Heart left ventricle (tissue), 16 donors: ENCODE measurements at places on chromosomes 3 and 15. TPM values are rescaled to one million over a fixed set of nuclear protein-coding genes. Genes with fewer than 3 reads are reported as not detected.

GRCh38 chr3:36475558-36475957 is 95.3 kb downstream of the STAC start:
- DNase-seq: no peak

- DNase-seq: no peak
Observed at GRCh38 chr3:66253790-66254620, 33.2 kb downstream of the SLC25A26 start.

GRCh38 chr3:50112462-50112861 is 23.7 kb downstream of the RBM5 start:
- no peak for DNase-seq

DNA sequence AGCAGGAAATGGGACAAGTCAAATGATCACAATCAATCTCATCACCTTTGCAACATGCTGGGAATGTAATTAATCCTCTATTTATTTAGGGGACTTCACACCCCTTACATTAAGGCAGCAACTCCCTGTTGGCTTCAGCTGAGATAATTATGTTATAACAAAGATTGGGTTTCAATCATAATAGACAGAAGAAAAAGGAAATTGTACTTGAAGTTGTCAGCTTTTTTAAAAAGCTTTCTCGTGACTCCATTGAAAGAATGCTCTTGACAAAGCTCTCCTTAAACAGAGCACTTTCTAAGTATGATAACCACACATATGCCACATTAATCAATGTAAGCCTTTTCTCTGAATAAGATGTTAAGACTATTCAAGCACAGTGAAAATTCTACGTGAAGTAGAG is 65.7 kb downstream of the SHQ1 start:
- DNase-seq: no peak

DNA sequence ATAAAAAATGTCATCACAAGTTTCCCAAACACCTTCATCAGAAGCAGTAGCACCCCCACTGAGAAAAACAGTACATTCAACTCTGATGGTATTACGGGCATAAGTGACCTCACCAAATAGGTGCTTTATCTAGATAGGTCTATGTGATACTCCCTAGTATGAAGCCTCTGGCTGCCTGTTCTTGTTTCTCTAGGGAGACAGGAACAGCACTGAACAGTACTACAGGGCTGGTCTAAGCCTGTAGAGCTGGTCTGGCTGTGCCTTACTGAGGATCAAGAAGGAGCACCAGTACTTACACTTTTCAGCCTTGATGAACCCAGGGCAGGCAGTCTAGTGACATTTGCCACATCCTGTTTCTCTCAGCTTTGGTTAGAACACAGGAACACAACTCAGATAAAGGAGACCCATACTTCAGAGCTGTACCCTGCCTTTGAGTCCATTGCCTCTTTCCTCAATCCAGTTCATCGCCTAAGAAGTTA is 35.9 kb downstream of the OXNAD1 start:
- DNase-seq: no peak

GRCh38 chr15:77838061-77838460 is 205.3 kb upstream of the LINGO1 start:
- no peak for DNase-seq

DNA sequence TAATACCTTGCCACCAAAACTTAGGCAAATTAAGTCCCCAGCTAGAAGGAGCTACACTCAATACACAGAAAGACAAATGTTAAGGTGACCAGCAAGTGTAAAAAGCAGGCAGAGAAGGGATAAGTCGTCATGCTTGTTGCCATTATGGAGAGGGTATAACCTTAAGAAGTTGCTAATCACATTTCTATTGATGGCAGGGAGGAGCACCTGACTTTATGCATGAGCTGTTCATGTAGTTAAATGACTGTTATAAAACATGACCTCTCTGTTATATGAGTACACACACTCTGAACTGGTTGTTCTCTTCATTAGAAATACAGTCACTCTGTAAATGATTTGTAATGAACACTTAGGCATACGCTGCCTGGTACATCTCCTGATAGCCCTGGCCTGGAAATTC is 6.6 kb upstream of the CCNL1 start:
- no peak for DNase-seq

GRCh38 chr3:59308684-59309083 is 258.9 kb upstream of the CFAP20DC start:
- no peak for DNase-seq

- DNase-seq: no peak
Observed at GRCh38 chr3:55453886-55454496, 33.1 kb downstream of the WNT5A start.

- DNase-seq: peak; percentile 55
Observed at GRCh38 chr15:57527382-57528091, 64.2 kb upstream of the MYZAP start.

DNA sequence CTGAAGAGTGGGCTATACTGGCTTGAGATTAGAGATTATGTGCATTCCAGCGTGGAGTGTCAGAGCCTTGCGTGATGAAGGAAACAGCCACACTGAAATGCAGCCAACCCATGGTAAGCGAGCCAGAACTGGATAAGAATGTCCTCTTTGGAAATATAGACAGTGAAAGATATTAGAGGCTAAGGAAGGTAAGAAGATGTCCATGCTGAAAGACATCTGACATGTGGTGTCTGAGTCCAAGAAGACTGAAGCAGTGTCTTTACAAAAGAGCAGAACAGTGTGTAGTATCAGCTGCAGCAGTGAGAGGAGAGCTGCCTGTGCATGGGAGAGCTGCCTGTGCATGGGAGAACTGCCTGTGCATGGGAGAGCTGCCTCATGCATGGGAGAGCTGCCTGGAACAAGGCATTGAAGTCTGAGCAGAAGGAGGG is 672.2 kb downstream of the DIPK2A start:
- DNase-seq: no peak

DNA sequence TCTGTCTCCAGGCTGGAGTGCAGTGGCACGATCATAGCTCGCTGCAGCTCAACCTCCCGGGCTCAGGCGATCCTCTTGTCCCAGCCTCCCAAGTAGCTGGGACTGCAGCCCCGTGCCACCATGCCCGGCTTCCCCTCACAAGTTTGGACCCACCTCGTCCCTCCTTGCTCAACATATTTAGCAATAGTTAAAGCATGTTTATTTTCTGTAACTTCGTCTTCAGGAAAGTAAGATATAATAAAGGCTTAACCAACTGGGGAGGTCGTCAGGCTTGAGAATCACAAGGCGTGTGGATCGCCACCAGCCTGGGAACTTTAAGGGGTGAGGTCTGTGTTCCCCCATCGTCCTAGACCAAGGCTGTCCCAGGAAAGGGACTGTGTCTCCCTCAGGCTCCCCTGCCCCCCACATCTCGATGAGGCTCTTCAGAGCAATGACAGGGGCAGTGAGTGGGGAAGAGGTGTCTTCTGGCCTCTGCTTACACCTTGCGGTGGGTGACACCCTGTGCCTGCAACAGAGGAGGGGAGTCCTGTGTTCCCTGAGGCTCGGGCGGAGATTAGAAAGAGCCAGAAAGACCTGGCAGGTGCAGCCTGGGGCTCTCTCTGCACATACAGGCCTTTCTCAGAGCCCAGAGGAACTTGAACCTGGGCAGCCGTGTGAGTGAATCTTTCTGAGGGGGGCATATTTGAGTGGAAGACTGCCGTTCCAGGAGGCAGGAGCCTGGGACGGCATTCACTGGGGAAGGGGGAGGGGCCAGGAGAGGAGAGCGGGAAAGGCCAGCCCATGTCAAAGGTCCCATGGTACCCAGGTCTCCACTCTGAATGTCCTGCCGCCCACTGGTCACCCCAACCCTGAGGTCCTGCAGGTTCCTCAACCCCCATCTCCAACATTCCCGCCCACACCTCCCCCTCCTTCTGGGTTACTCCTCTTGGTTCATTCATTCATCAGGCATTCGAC is 152.3 kb downstream of the SMAD6 start:
- peak; percentile 5 for DNase-seq

DNA sequence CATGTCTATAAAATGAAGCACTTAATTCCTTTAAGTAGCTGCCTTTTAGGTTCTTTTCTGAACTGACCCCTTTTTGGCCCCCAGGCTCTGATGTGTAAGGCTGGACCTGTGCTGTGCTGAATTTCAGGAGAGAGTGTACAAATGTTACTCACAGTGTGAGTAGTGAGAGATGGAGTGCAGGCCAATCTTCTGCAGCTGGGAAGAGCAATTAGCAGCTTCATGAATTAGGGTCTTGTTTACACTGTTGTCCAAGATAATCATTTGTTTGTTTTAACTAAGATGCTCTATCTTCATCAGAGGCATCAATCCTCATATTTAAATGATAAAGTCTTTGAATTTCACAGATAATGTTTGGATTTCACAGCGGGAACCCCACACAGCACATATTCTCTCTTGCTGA is 19.4 kb downstream of the ARPP21 start:
- no peak for DNase-seq

DNA sequence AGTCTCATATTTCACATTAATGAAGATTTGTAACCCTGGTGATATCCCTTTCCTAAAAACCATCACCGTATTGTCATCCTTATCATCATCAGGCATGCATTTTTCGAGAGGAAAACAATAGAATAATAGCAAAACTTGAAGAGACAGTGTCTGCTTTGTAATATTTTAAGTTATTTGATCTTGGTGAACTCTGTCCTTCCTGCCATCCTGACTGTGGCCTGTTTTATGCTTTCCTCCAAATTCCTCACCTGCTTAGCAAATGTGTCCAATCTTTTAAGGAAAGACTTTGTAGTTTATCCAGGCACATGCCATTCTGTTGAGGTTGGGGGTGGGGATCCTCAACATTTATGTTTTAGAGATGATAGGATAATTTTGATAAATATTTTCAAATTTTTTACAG is 306.1 kb upstream of the COL8A1 start:
- no peak for DNase-seq

DNA sequence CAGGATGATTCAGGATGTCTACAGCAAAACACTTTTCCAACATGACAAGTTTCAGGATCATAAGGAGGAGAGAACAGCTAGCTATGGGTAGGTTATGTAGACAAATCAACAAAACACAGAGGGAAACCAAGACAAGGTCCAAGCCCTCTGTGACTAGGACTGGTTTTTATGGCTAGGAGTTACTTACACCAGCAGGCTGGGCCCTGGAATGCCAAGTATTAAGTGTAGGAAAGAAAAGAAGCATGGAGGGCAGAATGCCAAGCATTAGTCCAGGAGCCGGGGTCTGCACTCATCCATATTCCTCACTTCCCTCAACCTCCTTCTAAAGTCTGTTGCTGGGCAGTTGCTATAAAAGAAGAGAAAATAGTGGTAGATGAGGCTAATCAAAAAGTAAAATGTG is 35.3 kb upstream of the PPP2R3A start:
- no peak for DNase-seq

DNA sequence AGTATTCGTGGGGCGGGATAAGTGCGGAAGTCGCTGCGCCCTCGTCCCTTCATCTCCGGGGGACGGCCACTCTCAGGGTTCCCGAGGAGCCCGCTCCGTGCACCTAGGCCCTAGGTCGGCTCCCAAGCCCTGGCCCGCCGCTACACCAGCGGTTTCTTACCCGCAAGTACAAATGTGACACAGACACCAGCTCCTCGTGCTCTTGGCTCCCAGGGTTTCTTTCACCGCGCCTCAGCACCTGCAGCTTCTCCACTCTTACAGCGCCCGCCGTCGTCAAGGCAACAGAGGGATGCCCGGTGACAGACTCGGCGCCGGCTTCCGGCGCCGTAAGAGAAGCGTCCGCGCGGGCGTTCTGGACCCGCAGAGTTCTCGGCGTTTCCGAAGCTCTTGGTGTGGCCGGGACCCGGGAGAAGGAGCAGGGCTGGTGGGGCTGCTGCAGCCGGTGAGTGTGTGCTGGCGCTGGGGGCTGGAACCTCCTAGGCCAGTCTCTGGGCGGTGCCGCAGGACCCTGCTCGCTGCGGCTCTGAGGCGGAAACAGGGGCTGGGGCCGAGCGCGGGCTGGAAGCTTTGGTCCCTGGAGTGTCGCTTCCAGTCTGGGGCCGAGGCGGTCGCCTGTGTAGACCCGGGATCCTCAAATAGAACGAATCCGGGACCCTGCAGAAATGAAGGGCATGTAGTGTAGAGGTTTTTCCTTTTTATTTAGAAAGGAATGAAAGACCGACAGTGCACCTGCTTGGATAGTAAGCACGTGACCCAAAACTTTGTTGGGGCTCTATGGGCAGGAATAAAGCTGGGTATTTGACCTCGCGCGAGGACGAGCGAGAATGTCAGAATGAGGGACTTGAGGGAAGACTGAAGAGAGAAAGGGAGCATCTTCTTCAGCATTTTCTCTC is 155.4 kb upstream of the GOLGA6L4 start:
- no peak for DNase-seq

DNA sequence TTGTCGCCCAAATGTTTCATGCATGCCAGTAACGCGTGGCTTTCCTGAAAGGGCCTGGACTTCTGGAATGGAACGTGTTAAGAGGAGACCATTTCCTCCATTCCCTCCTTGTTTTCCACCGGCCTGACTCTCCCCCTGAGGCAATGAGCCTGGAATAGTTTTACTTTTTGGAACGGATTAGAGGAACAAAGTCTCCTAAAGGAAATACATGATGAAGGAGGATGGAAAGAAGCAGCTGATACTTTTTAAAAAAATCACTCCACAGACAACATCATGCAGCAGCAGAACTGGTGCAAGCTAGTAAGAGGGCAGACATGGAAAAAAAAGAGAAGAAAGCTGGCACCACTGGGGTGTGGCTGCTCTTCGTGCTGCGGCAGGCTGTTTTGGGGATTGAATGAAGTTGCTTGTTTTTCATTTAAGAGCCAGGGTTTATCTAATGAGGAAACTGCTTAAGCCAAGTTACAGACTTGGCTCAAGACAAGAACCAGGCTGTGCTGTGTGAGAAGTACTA is 3.6 kb upstream of the KBTBD12 start:
- peak; percentile 49 for DNase-seq

DNA sequence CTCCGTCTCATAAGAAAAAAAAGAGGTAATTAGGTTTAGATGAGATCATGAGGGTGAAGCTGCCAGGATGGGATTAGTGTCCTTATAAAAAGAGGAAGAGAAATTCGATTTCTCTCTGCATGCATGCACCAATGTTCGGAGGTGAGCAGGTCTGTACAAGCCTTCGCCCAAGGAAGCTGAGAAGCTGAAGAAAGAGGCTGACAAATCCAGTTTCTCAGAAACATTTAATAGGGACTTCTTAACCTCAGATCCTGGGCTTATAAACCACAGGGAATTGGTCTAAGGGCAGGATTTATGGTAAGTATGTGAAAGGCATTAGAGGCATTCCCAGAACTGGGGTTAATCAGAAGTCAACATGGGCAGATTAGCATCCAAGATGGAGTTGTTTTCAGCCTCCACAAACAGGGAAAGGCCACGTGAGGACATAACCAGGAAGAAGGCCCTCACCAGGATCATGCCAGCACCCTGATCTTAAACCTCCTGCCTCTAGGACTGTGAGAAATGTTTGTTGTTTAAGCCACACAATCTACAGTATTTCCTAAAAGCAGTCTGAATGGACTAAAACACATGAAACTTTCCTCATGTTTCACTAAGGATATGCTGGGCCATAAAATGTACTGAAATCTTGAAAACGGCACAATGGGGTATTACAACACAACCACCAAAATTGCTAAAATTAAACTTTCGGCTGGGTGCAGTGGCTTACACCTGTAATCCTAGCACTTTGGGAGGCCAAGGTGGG is 11.3 kb downstream of the SHISA5 start:
- no peak for DNase-seq

The KLHL6 gene
- total RNA-seq: 8.1 TPM

The EIF4A2 gene
- 496 TPM for total RNA-seq

The TRIP4 gene
- total RNA-seq: 5.9 TPM

The PLCB2 gene
- total RNA-seq: 19.5 TPM

The CCR2 gene
- total RNA-seq: 0.35 TPM

The CACNA1D gene
- 2.4 TPM for total RNA-seq

The VWA5B2 gene
- total RNA-seq: not detected

The GOLGA6L7 gene
- total RNA-seq: not detected

The CSPG4 gene
- total RNA-seq: 21.3 TPM

The RNF123 gene
- total RNA-seq: 45.8 TPM

The USP19 gene
- 90.3 TPM for total RNA-seq

The DPPA2 gene
- total RNA-seq: not detected

The DBR1 gene
- total RNA-seq: 6.5 TPM

The GREM1 gene
- not detected for total RNA-seq
